T-helper 1 cell (primary cell): ENCODE measurements at places on chromosomes 12 and 14.

DNA sequence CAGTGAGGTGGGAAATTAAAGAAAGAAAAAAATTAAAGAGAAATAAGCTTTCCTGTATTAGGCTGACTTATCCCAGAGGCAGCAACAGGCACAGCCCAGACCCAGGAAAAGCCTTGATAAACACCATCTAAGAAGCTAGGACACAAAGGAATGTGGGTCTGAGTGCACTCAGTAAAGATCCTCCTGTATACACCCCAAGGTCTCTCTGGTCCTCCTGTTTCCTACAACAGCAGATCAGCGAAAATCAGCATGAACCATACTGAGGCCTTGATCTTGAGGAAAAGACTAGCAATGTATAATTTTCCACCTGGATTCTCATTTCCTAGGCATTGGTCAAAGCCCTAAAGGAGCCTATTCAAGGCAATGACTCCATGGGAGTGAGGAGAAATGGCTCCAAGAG, 486.3 kb upstream of the CCDC196 start:
- DNase-seq = no peak

GRCh38 chr14:103500148-103500990, 22.3 kb downstream of the CKB start:
- peak; percentile 57 for DNase-seq

- no peak for DNase-seq
Measured at GRCh38 chr14:75044322-75044721, 6.9 kb downstream of the MLH3 start.

GRCh38 chr12:131133994-131134393, 180.3 kb downstream of the ADGRD1 start:
- no peak for DNase-seq

GRCh38 chr12:112792743-112793142, 1.2 kb downstream of the RPH3A start:
- DNase-seq = no peak

DNA sequence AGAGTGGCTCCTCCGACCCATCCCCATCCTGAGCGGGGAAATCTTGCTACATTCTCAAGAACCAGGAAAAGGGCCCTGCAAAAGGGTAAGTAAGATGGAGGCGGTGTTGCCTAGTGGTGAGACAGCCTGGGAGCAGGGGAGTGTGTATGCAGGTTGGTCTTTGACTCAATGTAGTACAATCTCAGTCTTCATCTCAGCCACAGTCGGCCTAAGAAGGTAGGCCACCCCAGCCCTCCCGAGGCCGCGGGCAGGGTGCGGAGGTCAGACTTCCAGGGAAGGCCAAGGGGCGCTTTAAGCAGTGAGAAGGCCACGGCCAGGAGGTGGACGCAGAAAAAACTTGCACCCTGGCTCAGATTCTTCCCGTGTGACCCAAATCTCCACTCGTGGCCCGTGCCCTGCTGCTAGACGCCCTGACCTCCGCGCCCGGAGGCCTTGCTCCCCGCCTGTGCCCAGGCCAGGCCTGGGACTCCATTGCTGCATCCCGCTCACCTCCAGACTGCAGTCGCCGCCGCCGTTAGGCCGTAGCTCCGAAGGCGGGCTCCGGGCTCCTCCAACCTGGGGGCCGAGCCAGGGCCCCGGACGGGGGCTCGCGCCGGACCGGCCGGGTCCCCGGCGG, 435 bp downstream of the FOXM1 start:
- peak; percentile 56 for DNase-seq

DNA sequence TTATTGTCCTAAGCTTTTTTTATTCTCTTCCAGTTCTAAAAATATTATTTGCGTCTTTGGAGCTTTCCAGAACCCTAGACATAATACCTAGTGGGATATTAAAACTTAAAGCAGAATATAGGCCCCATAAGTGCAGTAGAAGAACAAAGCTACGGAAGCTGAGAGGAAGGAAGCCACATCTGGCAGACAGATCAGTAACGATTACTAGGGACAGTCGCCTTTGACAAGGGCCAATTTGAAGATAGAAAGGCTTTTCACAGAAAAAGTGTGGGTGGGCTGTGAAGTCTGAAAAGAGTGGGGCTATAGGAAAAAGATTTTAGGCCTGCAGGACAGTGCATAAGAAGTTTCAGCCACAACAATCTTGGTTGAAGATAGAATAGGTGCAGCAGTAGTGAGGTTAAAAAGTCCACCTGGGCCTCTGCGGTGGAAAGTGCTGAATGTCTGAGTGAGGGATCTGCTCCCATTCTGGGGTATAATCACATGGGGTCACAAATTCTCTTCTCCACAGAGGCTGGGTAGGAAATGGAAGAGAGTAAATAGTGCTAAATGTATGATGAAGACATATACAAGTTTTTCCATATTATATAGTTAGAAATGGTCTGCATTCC, 114.5 kb downstream of the CMAS start:
- no peak for DNase-seq

- DNase-seq = no peak
Measured at GRCh38 chr14:40413136-40413535, 980.9 kb upstream of the FBXO33 start.

DNA sequence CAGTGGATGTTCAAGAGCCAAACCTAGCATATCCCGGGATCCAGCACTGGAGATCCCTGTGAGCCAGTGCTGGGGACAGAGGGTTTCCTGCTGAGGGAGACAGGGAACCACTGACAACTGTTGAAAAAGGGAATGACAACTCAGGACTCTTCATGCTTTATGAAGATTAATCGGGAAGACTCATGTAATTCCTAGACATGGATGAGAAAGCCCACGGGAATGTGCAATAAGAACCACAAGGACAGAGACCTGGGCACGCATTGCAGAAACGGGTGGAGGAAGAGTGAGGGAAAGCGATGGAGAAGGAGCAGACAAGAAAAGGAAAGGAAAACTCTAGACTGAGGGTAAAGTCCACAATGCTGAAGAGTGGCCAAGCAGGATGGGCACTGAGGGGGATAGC, 296.0 kb downstream of the PCNX1 start:
- no peak for DNase-seq

DNA sequence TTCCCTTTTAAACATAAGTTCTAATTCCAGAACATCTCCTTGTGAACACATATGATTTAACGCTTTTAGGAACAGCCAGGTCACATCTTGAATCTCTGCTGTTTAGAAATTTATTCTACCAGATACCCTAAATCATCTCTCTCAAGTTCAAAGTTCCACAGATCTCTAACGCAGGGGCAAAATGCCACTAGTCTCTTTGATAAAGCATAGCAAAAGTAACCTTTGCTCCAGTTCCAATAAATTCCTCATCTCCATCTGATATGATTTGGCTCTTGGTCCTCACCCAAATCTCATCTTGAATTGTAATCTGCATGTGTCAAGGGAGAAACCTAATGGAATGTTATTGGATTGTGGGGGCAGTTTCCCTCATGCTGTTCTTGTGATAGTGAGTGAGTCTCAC, 96.3 kb upstream of the PLEKHA5 start:
- DNase-seq = no peak

DNA sequence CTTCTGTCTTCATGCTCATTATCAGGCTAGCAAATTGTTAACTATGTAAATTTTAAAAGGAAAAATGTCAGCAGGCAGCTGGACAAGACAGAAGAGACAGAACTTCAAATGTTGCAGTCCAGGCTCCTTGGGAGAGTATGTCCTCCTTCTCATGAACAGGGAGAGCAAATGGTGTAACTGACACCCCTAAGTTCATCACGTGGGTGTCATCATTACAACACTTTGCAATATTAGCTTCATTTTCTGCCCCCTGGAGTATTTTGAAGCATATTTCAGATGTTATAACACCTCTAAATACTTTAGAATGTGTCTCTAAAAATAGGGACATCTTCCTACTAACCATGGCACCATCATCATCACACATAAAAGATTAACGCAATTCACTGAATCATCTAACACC, 62.1 kb downstream of the ZNF664 start:
- no peak for DNase-seq

DNA sequence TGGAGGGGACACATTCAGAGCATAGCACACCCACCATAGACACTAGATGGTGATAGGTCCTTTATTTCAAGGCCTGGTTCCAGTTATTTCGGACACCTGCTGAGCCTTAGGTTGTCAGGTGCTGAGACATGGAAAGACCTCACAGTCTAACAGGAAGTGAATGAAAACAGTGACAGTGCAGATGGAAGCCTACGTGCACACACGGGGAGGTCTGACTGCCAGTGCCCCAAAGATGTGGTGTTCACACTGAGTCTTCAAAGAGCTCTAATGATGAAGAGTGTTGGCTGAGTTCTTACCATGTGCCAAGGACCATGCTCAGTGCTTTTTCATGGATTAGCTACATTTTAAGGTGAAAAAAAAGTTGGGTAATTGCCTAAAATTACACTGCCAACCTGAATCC, 46.6 kb downstream of the CKB start:
- no peak for DNase-seq

- DNase-seq = no peak
Measured at GRCh38 chr14:106879241-106879640, 1352.9 kb downstream of the TMEM121 start.

- no peak for DNase-seq
Measured at GRCh38 chr12:66803930-66804329, 125.1 kb upstream of the GRIP1 start.

DNA sequence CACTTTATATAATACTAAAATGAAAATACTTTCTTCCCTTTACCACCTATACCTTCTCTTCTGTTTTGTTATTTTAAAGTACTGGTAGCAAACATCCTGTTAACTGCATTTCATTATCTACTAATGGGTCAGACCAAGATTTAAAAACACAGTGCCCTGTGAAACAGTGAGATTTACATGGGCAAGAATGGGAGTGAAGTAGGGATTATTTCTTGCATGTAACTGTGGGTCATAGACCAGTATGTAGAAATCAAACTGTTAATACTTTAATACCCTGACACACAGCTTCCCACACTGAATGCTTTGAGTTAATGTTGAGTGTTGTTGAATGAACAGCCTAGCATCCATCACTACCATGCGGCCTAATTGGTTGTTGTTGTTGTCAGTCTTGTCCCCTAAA, 61.6 kb downstream of the PLEKHA5 start:
- no peak for DNase-seq

DNA sequence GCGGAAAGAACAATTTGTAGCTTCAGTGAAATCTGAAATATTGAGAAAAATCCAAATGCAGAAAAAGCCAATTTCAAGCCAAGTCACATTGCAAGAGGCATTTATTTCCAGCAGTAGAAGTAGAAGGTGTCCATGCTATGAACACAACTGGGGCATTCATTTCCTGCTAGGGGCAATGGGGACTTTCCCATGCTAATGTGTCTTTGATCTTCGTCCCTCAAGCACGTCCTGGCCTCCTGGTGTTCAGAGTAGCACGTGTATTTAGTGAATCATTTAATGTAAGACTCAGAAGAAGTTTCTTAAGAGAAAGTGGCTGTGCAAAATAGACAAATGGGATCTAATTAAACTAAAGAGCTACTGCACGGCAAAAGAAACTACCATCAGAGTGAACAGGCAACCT, 267.9 kb downstream of the TMEM132C start:
- no peak for DNase-seq

GRCh38 chr14:84108746-84109457, 1421.0 kb upstream of the FLRT2 start:
- DNase-seq = no peak

GRCh38 chr14:81367563-81367962, 32.6 kb downstream of the STON2 start:
- DNase-seq = no peak

DNA sequence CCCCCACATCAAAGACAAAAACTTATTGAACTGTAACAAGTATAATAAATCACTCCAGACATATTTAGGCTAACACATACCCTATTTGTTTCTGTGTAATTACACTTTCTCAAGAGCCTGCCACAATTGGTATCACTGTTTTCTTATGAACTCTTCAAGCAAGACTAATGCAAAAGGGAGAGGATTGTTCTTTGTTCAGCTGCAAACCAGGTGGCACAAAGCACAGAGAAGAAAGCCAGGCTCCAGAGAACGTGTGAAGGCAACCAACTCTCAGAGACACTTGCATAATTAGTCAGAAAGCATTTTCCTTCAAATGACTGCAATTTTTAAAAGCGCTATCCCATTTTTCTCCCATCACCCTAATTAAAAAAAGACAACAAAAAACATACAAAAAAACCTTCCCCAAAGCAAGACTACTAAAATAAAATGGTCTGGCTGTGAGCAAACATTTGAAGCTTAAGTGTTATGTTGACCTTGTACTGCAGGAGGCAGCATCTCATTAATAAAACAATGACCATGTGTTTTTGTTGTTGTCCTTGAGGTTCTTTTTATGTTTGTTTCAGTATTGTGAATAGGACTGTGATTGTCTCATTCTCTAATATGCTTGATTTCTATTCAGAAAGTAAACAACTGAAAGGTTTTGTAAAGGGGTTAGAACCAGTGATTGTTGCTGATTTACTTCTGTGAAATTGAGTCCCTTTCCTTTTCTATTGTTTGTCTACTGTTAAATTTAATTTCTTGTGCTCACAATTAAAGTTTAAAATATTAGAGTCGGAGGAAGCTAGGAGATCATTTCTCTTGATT, 452.7 kb upstream of the PDE3A start:
- DNase-seq = no peak

DNA sequence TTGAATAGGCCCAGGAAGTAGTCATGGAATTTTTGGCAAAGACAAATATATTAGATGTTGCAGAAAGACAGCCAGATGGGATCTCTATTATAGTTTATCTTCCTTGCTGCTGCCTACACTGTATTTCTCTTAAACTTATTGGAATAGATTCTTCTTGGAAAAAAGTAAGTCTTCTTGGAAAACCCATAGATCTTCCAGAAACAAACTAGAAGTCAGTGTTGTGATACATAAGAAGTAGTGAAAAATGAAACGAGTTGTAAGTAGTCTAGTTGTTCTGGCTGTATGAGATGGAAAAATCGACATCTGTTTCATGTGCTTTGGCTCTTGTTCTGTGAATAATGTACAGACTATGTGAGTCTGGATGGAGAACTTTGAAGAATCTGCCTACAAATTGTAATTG, 29.0 kb downstream of the GLIPR1L2 start:
- no peak for DNase-seq

- DNase-seq = no peak
Measured at GRCh38 chr14:62532181-62532580, 513.1 kb downstream of the KCNH5 start.

- DNase-seq = no peak
Measured at GRCh38 chr12:53181935-53182334, 1.2 kb upstream of the CSAD start.

DNA sequence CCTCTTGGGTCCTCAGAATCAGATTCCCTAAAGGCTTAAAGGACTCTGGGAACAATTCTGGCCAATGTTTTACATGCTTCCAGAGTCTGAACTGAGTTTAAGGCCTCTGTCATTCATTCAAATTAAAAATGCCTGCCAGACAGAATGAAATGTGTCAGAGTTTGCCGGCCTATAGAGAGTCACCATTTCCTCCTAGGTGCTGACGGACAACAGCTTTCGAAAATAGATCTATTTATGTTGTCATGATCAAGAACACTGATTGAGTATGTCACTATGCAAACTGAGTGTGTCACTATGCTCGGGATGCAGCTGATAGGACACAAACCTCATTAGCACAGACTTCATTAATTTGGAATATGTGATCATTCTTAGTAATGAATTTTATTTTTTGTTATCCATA, 151.4 kb upstream of the TMCC3 start:
- DNase-seq = no peak
